ENCODE measurements at places on chromosomes 6 and 20.

DNA sequence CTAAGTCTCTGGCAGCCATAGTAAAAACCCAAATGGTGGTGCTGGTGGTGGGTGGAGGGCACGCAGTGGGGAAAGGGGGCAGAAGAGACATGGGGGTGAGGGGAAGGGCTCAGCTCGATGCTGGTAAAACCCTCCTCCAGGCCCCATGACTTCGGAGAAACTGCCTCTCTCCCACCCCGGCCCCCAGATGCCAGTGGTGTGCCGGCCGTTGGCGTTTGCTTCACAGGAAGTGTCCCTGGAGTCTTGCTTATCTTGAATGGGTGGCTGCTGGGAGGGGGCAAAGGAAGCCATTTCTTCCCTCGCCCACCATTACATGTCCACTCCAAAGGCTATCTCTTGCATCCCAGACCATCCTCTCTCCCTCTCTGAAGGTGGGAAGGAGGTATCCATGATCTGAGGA, 25.4 kb downstream of the VEGFA start:
- DNase-seq = no peak

GRCh38 chr6:111381123-111381522, 101.9 kb downstream of the REV3L start:
- DNase-seq = no peak

DNA sequence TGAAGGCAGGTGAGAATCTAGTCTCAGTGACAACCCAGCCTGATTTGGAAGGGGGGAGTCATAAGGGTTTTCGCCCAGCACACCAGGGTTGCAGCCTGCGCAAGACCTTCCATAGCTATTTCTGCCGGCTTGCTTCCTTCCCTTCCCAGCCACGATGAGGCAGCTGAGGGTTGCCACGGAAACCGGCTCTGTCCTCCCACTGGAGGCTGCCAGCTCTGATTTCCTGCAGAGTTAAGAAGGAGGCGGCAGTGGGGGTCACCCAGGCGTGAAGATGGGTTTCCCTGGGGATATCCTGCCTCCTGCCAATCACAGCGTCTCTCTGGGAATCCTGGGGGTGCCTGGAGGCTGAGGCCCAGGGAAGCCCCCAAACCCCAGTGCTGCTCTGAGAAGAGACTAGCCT, 23.1 kb upstream of the KCNB1 start:
- peak; percentile 52 for DNase-seq

GRCh38 chr20:4681401-4681800, 40.3 kb upstream of the PRND start:
- DNase-seq = no peak

DNA sequence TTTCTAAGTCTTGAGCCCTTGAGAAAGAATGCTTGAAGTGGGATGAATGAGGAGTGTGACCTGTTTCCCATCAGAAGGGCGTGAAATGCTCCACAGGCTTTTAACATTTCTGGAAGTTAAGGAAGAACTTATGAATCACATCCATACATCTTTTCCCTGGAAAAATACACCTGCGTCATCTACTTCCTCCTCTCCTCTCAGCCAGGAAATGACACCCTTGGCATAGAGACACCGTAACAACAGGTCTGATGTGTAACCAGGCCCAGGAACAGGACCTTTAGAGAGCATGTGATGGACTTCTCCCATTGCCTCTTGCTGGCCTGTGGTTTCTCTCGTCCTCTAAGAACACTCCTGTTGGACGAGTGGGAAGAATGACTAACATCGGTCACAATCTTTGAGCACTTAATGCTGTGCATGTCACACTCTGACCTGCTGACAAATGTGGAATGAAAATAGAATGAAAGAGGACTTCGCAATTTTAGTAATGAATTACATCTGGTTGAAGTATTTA, 28.5 kb upstream of the CITED2 start:
- DNase-seq = no peak

DNA sequence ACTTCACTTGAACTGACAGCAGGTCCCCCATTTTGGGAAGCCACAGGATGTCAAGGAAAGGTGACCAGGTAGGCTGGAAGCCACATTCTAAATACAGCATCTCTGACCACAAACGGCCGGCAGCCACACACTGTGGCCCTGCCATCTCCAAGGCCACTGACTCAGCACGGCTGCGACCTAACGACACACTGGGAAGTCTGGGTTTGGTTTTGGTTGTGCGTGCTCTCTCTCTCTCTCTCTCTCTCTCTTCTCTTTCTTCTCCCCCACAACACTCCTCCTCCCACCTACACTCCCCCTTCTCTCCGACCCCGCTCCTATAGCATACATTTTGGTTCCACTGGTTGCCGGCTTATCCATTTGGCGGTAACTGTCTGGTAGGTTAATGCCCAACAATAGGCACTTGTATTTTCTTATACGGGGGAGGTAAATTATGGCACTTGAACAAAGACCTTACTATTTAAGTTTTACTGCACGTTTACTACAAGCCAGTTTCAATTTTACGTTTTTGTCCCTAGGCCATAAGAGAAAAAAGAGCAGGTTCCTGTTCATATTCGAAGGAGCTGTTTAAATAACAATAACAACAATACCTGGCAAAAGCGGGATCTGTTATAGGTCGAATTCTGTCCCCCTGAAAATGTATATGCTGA, 103.6 kb downstream of the GMDS start:
- no peak for DNase-seq

GRCh38 chr20:41386502-41387427, 20.1 kb upstream of the EMILIN3 start:
- no peak for DNase-seq

GRCh38 chr6:18446771-18447170, 59.6 kb downstream of the RNF144B start:
- DNase-seq = no peak

Measured in right renal pelvis (tissue), 4 donors.